Left ventricle myocardium superior (tissue), 1 donor: ENCODE measurements at places on chromosomes 13 and 19. TPM values are rescaled to one million over a fixed set of nuclear protein-coding genes. Genes with fewer than 3 reads are reported as not detected.

- peak; percentile 95 for DNase-seq
These were observed at the start of gene IFT88 for GRCh38 chr13:20566898-20567874. Gene IFT88 (plus strand): TSS chr13:20567157. CDS start chr13:20574386, 7,229 bp downstream.

The BLOC1S3 gene
- total RNA-seq: 6.0 TPM

DNA sequence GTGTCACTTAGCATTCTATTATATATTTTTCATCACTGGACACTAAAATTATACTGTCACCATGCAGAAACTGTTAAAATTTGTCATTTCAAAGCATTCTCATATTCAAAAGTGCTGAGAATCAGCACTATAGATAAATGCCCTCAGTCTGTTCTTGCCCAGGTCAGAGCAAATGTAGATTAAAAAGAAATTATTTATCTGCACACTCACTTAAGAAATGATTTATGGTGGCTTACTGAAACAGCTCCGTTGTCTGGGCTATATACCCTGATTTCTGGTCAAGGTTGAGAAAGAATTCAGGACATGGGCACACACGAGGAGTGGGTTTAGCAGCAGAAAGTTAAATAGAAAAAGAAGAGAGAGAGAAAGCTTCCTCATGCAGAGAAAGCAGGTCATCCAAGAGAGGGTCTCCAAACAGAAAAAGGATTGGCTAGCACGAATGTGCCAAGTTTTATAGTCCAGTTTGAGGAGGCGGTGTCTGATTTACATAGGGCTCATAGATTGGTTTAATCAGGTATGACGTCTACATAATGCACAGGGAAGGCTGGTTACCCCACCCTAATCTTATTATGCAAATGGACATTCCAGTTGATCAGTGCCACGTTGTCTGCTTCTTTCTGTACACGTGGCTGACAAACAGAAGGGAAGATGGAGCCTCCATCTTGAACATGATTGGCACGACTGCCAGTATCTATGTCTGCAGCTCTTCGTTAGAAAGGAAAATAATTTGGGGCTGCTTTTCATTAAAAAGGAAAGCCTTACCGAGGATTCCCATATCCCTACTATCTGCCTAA, 47.3 kb upstream of the N4BP2L1 start:
- DNase-seq: no peak

GRCh38 chr19:49772850-49773432, 6.1 kb downstream of the AP2A1 start:
- DNase-seq: no peak

The CGB2 gene
- not detected for total RNA-seq

- DNase-seq: no peak
These were observed 39.9 kb downstream of the ITGBL1 start for GRCh38 chr13:101492251-101492910.

GRCh38 chr13:49226613-49227012, 6.5 kb downstream of the MLNR start:
- DNase-seq: no peak

DNA sequence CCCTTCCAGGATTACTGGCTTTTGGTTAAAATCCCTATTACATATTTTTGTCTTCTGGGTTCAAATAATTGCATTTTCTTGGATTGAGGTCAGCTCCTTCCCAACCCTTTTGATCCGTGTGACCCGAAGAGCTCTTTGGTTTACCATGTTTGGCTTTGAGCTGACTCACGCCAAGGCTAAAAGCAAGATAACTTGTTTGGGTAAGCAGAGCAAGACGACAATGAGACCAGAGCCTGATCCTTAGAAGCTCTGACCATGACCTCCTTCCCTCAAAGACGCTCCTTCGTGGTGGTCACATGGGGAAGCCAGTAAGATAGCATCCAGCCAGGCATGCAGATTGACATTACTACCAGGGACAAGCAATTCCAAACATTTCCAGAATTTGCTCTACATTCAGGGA, 153.8 kb downstream of the DCT start:
- no peak for DNase-seq

- DNase-seq: no peak
These were observed 510.0 kb upstream of the KLF12 start for GRCh38 chr13:74644229-74644628.

DNA sequence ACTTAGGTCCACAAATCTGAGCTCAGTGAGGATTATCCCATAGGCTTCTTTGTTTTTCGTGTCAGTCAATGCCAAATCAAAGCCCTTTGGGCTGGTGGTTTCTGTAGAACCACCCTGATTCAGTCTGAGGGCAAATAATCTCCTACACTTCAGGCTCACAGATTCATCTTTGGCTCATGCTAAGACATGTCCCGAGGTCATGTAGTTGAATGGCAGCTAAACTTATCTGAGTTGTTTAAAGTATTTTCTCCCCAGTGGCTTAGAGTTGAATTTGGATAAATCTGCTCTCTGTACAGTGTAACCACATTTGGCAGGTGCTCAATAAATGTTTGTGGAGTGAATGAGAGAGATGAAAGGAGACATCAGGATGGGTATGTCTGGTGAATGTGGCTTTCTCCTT, 13.1 kb upstream of the SLC25A42 start:
- no peak for DNase-seq

- no peak for DNase-seq
These were observed 485.2 kb downstream of the ZNF536 start for GRCh38 chr19:30857388-30857787.

The FXYD7 gene
- total RNA-seq: not detected

GRCh38 chr19:46515879-46516350, 20.2 kb upstream of the PNMA8B start:
- DNase-seq: no peak

The ATXN8OS gene
- total RNA-seq: not detected

The ZSWIM9 gene
- 7.9 TPM for total RNA-seq

GRCh38 chr19:5694956-5695648, 5.0 kb downstream of the RPL36 start:
- no peak for DNase-seq

The IZUMO2 gene
- not detected for total RNA-seq

DNA sequence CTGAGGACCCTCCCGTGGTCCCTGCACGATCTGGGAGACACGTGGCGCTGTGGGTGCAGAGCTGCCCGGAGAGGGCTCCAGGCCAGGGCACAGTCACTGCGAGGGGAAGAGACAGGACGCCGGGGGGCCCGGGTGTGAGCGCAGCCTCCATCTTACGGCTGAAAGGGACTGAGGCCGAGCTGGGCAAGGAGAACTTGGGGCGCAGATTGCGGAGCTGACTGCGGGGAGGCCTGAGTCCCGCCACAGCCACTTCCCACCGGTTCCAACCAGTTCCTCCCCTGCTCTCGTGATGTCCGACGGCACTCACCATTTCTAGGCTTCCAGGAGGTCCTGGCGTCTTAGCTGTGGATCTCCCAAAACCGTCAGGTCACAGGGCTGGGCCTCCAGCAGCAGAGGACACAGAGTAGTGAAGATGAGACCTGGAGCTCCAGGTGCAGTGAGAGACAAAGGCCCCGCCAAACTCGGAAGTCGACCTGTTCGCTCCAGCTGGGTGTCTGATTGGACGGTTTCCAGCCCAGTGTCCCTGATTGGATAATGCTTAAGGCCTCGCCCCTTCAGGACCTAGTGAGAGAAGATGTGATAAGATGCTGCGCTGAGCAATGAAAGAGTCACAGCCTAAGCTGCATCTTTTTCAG, 4.8 kb upstream of the ZNF253 start:
- no peak for DNase-seq

DNA sequence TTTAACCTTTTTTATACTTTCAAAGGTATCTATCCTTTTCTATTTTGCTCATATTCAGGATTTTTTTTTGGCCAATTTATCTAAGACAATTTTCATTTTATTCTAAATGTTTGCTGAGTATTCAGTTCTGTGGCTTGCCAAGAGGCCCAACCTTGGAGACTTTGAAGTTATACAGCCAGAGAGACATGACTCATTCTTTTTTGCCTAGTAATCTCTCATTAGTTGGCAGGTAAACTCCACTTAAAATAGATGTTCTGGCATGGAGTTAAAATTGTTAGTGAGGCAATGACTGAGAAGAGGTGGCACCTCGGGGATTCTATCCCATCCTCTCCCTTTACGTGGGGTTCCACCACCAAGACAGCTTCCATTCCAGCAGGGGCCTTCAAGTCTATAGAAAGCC, 213.8 kb downstream of the KCTD12 start:
- DNase-seq: no peak

DNA sequence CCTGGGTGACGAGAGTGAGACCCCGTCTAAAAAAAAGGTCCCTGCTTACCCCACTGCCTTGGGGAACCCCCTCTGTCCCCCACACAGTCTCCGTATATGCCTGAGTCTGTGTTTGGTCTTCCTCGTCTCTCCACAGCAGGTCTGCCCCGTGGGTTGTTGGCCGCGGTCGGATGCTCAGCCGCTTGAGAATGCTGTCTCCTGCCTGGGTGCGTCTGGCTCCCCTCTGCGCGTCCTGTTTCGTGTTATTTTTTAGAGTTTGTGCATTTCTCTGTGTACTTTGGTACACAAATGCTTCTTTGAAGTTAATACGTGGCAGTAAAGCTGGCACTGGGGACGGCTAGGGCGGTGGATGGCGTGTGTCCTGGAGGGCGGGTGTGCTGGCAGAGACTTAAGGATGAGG, 34.9 kb downstream of the KDM4B start:
- DNase-seq: no peak
